Stimulated activated CD4-positive, alpha-beta T cell treated with anti-CD3 and anti-CD28 coated beads, Interleukin-4, amount 100 ng/mL, for 24 hours (primary cell): ENCODE measurements at places on chromosomes 1 and 21.

- DNase-seq, result peak; percentile 7
Observed at GRCh38 chr1:174800216-174800851, 199.4 kb upstream of the CACYBP start.

- DNase-seq, result no peak
Observed at GRCh38 chr1:246110343-246111219, 396.5 kb downstream of the SMYD3 start.

- no peak for DNase-seq
Observed at GRCh38 chr1:3553940-3554223, 57.4 kb downstream of the MEGF6 start.

DNA sequence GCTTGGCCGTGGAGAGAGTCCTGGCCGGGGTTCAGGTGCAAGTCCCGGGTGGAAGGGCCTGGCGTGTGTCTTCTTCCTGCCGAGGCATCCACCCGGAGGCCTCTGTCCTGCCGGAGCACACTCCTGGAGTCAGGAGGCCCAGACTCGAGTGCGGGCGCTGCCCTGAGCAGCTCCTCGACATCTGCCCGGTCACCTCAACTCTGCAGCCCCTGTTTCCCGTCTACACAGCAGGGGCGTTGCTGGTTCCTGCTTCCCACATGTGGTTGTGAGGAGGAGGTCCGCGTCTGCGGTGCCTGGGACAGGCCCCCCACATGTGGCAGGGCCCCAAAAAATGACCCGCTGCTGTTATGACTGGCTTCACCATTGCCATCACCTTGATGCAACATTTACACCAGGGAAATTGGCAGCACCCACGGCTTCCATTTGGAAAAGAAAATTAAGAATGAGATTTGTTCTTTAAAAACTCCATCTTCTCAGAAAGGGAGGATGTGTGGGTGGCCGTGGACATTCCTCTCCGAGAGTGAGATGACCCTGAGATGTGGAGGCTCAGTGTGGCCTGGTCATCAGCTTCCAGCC, 169.8 kb downstream of the PRDM16 start:
- no peak for DNase-seq

GRCh38 chr1:94772230-94772641, 47.9 kb upstream of the SLC44A3 start:
- no peak for DNase-seq

GRCh38 chr1:221228594-221228993, 349.4 kb downstream of the HLX start:
- no peak for DNase-seq

DNA sequence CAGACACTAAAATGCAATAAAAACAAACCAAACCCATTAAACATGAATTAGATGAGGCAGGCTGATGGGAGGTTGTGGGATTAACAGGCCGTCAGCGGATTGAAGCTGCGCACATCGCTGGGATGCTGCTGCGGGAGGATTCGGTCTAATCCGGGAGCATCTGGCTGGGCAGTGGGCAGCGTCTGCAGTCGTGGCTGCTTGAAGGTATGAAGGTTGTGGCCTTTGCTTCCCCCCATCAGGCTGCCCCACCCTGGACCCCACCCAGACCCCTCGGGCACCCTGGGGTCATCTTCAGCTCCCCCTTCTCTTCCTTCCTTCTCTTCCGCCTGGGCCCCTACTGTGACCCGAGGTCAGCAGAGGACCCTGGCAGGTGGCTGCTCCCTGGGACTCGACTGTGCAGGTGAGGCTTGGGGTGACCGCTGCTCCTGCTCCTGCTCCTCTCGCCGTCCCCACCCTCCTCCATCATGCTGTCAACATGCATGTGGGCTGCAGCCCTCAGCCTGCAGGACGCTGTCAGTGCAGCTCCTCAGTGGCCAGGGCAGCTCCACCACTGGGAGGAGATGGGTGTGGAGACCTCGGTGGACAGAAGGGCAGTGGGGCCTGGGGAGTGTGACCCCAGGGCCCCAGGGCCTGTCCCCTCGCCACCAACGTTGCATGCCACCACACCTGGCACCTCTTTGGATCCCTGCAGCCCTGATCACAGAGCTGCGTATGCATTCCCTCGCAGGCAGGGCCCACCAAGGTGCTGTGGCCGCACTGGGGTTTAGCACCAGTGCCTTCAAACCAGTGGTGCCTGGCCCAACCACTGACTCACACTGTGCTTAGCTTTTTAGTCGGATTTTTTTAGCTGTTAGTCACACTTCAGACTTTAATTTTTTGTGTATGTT, 112.2 kb upstream of the COL6A1 start:
- DNase-seq, result no peak

DNA sequence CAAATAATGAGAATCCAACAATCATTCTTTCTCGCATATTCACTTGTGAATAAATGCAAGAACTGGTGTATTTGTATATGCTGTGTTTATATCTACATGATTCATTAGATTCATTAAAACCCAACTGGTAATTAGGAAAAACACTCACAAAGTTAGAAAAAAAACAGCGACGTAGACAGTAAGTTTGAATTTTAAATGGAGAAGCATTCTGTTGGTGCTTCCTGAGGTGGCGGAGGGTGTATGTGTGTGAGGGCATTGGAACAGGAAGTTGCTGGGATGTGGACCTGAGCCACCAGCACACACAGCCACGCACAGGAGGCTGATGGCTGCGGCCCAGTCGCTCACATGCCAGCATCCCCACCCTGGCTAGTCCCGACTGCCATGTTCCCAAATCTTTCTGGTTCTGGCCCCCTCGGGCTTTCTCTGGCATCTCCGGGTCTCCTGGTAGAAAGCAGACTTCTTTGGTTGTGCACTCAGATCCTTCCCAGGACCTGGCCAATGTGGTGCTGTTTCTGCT, 121.6 kb upstream of the IRF2BP2 start:
- DNase-seq, result peak; percentile 22

DNA sequence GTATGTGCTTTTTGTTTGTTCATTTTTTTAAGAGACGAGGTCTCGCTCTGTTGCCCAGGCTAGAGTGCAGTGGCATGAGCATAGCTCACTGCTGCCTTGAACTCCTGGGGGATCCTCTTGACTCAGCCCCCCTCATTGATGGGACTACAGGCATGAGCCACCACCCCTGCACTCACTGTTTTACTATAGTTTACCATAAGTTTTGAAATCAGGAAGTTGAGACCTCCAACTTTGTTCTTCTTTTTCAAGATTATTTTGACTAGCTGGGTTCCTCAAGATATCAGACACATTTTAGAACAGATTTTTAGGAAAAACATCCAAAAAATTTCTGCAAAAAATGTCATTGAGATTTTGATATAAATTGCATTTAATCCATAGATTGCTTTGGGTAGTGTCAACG, 120.4 kb upstream of the FGGY start:
- no peak for DNase-seq

DNA sequence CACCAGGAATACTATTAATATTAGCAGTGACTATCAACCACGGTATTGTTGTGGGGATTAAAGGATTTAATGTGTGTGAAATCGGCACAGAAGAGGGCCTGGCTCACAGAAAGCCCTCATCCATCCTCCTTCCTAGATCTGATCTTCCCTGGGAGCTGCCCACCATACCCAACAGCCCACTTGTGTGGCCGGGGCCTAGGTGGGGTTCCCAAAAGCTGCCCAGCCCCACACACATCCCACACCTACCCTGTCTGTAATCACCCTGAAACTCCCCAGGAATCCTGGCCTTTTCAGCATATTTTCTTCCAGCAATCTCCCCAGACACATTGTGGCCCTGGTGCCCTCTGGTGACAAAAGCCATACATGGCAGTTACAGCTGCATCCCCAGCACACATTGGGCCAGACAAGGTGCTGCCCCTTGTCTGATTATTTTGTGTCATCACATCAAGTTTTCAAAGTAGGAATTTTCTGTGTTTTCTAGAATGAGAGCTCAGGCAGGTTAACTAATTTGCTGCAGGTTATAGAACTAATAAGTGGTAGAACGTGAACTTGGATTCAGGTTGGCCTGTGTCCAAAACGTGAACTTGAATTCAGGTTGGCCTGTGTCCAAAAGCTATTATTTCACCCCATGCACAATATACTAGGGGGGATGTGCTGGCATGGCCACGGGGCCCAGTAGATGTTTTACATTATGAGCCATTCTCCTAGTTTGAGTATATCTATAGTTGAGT, 5.3 kb upstream of the SLC6A9 start:
- DNase-seq, result peak; percentile 77

DNA sequence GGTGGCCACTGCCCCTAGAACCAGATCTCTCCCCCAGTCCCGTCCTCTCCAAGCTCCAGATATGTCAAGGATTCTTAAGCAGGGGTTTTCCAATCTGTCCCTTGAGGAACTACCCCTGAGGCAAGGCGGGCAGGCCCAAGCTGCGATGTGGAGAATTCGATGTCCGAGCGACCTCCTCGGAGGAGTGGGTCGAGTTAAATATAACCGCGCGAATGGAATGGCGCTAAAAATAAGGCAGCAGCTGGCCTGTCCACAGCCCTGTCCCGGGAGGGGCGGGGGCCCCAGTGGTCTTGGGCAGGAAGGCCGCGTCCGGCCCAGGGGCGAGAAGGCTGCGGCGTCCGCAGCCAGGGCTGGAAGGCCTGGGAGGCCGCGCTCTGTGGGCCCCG, 5.8 kb upstream of the FOXD3 start:
- no peak for DNase-seq
